ENCODE measurements at places on chromosomes 5 and 9.

DNA sequence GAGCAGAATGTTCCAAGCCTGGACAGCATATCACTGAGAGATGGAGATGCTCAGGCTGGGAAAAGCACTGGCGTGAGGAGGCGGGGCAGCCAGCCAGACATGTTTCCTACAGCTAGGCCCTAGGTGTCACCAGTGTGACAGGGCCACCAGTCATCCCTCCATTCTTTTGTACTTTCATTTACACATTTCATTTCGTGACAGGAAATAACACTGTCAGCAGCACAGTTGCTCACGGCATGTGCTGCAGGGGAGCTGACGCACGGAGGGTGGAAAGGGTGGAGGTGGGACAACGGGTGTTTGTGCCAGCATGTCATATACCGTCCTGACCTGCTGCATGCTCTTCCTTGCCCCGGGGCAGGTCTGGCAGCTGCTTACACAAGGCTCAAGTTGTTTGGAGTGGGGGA is 14.8 kb upstream of the CEMIP2 start:
- no peak for DNase-seq

DNA sequence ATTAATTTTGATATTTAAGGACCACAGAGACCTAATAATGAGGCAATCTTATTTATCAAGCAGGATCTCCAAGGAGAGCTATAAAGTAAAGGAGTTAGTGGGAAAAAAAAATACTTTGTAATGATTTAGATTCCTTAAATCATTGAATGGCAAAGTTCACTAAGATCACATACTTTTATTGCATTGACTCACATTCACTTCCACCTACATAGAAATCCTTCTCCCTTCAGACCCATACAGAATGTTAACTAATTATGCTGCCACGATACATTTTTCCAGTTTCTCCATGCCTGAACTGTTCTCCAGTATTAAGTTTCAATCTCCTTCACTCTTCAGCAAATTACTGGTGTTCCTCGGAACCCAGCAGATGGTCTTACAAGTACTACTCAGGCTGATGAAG is 388.7 kb downstream of the EFNA5 start:
- no peak for DNase-seq

- no peak for DNase-seq
Observed at GRCh38 chr5:137735555-137736284, at the start of gene KLHL3. Gene KLHL3 (minus strand): TSS chr5:137736089. CDS start chr5:137735646, 443 bp downstream.

DNA sequence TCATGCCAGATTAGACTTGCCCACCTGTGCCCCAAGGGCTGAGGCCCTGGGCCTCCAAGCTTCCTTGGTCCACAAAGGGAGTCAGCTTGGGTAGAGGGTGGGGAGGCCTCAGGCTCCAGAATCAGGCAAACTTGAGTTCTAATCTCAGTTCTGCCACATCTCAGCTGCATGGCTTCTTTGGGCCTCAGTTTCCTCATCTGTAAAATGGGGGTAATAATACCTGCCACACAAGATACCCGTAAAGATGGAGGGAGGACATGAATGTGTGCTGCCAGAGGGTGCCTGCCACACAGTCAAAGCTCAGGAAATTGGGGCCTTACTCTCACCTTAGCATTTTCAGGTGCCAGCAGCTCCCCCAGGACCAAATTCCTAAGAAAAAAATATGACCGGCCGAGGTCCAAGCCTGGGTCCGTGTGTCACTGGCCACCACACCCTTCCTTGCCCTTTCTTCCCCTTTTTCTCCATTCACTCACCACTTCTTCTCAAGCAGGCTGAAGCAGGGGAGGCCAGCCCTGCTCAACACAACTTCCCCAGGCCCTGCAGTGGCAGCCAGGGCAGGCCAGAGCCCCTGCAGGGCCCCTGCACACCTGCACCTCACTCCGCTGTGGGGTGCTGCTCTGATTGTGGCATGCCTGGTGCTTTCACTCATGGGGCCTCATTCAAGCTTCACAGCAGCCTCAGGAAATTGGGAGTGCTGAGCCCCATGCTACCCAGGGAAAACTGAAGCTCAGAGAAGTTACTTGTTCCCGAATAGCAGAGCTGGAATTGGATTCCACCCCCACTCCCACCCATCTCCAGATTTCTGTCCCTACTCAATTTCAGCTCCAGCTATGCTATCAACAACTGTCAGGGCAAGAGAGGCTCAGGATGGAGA is 3.9 kb downstream of the RGS14 start:
- no peak for DNase-seq

GRCh38 chr5:95599252-95599651 is 20.6 kb upstream of the GPR150 start:
- DNase-seq: no peak

GRCh38 chr5:173420108-173420507 is 91.9 kb upstream of the STC2 start:
- no peak for DNase-seq

- no peak for DNase-seq
Observed at GRCh38 chr5:154196281-154196680, 5.7 kb downstream of the GALNT10 start.

- no peak for DNase-seq
Observed at GRCh38 chr5:107594253-107595045, 76.3 kb downstream of the EFNA5 start.
